ENCODE measurements at places on chromosomes 2 and 18.

DNA sequence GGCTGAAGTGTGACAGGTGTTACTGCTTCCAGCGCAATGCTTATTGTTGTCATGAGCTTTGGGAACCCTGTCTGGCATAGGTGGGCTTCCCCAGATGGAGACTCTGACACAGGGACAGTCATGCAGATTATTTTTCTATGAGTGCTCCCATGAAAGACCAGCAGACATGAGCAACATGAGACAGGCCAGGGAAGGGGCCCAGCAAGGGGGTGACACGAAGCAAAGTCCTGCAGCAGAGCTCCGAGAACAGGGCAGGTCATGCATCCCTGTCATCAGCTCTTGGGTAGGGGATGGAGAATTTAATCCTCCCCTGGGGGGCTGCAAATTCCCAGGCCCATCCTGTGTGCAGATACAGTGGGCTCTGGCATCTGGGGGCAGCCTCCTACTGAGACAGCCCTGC is 77.4 kb downstream of the CTAGE1 start:
- no peak for DNase-seq

GRCh38 chr2:238986491-238987351 is 138.8 kb downstream of the TWIST2 start:
- DNase-seq: no peak

DNA sequence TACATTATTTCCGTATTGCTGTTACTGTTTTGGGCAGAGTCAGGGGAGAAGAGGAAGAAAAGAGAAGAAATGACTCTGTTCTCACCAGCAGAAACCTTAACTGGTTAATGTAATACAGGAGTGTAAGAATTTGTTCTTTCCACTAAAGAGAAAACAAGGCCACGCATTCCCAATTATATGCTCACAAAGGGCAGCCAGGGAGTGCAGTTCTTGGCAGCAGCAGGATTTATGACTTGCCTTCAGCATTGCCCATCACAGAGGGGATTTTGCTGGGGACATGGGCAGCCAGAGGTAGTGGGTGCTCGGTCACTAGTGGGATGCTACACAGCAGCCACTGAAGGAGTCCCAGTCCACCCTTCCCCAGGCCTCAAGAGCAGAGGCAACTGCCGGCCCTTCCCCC is 18.4 kb downstream of the MREG start:
- DNase-seq: no peak

- no peak for DNase-seq
These were observed 344.9 kb downstream of the LPIN1 start for GRCh38 chr2:12091201-12091806.

GRCh38 chr18:31657823-31658669 is 26.3 kb downstream of the B4GALT6 start:
- no peak for DNase-seq

GRCh38 chr2:61910603-61911002 is 5.1 kb downstream of the COMMD1 start:
- DNase-seq: no peak

GRCh38 chr2:70793450-70793849 is 3.0 kb upstream of the FIGLA start:
- no peak for DNase-seq

DNA sequence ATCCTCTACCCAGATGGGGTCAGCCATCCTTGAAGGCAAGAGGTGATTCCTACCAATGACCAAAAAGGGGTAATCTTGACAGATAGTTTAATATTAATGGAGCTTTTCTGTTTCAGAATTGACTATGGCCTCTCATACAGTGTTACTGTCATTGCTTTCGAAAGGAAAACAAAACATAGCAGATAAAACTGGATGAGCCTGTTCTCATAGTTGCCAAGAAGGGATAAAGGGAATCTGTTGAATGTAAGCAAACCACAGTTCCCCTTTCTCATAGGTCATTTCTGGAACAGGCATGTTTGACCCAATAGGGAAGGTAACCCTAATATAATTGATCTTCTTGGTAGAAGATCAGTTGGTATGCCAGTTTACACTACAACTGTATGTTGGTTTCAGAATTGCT is 1.6 kb downstream of the RAB27B start:
- no peak for DNase-seq

DNA sequence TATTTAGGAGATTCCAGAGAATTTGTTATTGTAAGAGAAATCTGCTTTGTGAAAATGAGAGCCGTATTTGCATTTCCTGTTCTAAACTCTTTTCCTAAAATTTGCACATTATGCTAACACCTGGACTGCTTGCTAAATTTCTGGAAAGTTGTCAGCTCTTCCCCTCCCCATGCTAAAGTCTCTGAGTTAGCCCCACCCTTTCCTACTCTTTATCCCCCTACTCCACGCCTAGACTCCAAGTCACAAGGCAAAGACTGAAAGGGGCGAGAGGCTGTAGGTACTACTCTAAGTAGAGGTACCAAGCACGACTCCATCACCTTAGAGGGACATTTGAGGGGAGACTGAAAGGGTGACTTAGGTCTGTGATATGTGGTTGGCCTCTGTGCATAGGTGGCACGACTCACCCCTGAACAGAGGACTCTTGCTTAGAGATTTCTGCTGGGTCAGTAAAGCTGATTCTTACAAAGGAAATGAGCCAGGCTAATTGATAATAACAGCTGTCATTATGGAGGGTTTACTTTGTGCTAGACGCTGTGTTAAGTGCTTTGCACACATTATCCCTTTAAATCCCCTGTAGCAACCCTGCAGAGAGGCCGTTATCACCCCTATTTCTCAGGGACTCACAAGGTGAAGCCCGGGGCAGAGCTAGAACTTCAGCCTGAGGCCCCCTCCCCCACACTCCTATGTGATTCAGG is 373.5 kb downstream of the EN1 start:
- DNase-seq: no peak

DNA sequence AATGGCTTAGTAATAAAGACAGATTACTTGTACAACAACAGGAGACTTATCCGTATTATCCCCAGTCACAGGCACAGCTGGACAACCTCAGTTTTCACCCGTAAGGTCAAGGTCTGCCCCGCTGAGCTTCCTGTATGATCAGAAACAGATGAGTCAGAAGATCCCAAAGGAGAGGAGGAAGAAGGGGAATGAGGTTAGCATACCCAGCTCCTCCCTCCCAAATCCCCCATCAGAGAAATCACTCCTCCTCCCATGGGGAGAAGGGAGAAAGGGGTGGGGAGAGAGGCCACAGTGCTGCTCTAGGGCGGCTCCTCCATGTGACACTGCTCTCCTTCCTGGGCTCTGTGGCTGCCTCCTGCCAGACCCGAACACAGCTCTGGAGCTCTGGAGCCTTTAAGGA is 53.8 kb upstream of the SPTBN1 start:
- no peak for DNase-seq

DNA sequence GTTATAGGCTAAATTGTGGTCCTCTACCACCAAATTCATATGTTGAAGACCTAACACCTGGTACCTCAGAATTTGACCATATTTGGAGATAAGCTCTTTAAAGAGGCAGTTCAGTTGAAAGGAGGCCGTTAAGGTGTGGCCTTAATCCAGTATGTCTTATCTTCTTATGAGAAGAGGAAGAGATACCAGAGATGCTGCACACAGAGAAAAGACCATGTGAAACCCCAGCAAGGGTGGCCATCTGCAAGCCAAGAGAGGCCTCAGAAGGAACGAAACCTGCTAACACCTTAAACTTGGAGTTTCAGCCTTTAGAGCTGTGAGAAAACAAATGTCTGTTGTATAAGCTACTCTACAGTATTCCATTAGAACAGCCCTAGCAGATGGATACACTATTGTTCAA is 528.1 kb upstream of the DCC start:
- DNase-seq: no peak

GRCh38 chr2:226312155-226312554 is 487.5 kb downstream of the IRS1 start:
- DNase-seq: no peak

DNA sequence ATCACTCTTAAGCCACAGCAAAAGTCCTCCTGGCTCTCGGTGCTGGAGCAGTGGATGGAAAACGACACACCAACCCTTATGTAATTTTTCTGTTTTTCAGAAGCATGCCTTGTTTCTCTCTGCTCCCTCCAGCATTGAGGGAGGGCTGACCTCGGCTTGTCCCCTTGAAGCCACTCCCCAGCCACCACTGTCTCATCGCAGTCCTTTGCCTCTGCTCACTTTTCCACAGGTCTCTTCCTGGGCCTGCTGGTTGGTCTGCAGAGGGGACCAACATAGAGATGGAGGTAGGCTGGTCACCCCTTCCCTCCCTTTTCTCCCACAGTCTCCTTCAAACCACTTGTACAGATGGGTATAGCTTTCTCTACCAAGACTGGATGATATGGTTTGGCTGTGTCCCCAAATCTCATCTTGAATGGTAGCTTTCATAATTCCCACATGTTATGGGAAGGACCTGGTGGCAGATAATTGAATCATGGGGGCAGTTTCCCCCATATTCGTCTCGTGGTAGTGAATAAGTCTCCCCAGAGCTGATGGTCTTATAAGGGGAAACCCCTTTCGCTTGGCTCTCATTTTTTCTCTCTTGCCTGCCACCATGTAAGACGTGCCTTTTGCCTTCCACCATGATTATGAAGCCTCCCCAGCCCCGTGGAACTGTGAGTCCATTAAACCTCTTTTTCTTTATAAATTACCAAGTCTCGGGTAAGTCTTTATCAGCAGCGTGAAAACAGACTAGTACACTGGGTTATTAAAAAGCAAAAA is 14.3 kb upstream of the RIOK3 start:
- no peak for DNase-seq

GRCh38 chr2:52955079-52955478 is 812.5 kb upstream of the CHAC2 start:
- no peak for DNase-seq

DNA sequence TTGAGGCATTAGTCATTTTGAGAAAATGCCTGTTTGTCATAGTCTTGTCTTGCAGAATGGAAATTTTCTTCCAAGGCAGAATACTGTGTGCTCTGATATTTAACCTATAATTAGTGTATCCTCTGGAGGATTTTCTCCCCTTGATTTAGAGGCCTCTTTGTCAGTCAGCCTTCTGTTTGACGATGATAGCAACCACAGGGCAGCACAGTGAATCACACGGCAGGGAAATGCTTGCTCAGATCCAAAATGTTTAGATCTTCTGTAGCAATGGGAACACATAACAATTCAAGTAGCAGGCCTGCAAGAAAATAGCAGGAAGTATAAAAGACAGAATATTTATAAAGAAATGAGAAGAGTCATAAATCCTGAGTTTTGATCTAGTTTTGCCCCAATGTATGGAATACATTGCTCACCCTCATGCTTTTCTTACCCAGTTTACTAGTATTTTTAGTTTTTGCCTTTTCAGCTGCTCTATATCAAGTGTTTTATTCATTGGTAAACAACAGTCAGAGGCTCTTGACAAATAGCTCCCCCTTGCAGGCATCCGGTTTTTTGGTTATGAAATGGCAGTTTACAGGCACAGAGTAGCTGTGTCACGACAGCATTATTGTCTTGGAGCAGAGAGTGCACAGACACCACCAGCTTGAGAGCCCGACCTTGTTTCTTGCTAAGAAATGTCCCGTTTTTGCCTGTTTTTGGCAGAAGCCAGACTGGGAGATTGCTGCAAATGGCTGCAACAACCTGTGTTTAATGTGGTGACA is 185.1 kb downstream of the MYO3B start:
- DNase-seq: no peak

DNA sequence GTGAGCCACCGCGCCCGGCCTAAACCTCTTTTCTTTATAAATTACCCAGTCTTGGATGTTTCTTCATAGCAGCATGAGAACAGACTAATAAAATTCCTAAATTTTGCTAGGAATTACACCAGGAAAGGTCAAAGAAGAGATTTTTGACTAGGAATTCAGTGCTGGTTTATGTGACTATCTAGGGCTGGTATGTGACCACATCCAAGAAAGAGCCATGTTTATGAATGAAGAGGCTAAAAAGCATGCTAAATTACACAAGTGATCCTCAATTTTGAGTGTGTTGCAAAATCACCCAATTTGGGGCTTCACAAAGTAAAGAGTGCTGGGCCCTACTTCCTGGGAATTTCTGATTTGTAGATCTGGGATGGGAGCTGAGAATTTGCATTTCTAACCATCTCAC is 123.6 kb downstream of the CSRNP3 start:
- DNase-seq: no peak

DNA sequence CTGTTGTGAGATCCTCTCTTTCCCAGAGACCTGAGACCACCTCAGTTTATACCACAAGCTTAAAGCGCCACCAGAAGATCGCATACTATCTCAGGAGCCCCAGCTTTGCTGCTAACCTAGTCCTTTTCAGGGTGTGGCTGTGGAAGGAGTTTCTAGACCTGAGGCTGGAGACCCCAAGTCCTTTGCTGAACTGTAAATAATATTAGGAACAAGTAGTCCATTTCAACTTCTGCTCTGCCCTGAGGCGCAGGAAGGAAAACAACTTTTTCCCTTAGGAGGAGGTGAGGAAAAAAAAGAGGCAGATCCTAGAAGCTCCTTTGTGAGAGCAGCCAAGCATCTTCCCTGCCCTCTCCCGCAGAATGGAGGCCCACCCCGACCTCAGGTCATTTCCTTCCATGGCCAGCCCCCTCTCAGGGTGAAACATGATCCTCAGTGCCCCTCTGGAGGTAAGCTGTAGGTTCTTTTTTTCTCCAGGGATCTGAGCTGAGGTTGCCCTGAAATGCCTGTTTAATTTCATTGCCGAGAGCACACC is 122.8 kb upstream of the LGALSL start:
- no peak for DNase-seq

- DNase-seq: no peak
These were observed 34.1 kb downstream of the PTPRM start for GRCh38 chr18:7601246-7601615.

GRCh38 chr2:66443186-66443978 is 8.5 kb downstream of the MEIS1 start:
- no peak for DNase-seq

DNA sequence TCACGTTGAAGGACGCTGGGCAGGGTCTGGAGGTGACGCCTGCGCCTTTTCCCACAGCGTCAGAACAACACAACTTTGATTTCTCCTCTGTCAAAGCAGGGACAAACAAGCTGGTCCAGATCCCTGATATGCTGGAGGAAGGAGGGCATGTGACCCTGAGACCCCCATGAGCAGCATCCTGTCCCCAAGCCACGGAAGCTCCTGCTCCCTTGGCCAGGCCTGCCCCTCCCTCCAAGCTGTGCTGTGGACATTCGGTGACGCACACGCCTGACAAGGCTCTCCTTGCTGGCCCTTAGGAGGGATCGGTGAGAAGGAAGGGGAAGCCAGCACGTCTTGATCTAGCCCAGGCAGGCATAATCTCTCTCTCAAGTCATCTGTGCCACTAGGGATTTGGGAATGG is 11.3 kb downstream of the MLPH start:
- DNase-seq: no peak

GRCh38 chr2:233429175-233429897 is 75.0 kb downstream of the DGKD start:
- no peak for DNase-seq

DNA sequence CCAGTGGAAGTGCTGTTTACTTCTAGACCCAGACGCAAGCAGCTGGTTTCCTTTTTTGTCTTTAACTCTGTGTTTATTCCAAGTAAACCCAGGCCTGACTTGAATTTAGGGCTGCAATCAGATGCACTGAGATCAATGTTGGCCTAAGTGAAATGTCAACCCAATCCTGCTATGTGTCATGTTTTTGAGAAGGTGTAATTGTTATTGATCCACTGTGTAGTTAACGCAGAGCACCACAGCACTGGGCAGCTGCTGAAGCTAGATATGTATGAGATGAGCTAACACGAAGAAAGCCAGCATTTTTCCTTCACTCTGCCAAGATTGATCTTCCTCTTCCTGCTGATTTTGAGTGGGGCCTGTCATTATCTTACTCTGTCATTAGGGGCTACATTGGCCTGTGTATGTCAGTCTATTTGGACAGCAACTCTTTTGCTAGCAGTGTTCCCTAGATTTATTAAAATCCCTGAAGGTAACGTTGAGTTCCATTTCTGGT is 18.9 kb upstream of the DLX1 start:
- DNase-seq: no peak

- no peak for DNase-seq
These were observed 503.6 kb downstream of the ARHGAP15 start for GRCh38 chr2:143632751-143633374.

Measured in stimulated activated CD8-positive, alpha-beta memory T cell treated with anti-CD3 and anti-CD28 coated beads, Interleukin-4, amount 100 ng/mL, for 4 hours (primary cell).